Stimulated activated CD8-positive, alpha-beta memory T cell treated with anti-CD3 and anti-CD28 coated beads, Interleukin-7, amount 100 ng/mL, for 24 hours (primary cell): ENCODE measurements at places on chromosomes 6 and 20.

GRCh38 chr6:43966853-43967718 is 160.2 kb downstream of the MRPL14 start:
- DNase-seq = no peak

DNA sequence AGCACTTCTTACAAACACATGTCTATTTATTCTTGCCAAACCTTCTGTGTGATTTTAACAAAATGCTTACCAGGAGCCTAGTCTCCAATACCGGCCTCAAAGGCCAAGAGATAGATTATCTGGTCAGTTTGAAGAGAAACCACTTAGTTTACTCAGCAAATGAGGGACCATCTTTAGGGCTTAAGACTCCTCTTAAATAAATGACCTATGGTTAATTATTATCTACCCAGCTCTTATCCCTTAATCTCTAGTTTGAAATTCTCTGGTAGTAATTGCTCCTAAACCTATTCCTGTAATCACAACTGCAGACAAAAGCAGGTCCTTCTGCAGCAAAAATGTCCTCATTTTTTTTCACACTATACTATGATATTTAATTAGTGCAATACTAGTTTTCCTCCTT is 301.8 kb downstream of the KIF16B start:
- no peak for DNase-seq

DNA sequence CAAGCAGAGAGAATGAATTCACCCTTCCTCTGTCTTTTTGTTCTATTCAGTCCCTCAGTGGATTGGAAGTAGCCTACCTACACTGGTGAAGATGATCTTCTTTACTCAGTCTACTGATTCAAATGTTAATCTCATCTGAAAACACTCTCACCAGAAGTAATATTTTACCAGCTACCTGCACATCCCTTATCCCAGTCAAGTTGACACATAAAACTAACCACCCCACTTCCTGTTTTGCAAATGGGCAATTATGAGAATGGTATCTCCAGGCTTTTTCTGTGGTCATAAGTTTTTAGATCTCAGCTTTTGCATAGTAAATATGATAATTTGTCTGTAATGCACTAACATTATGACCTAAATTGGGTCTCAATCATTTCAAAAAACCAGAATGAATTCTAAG is 228.8 kb upstream of the ECI2 start:
- no peak for DNase-seq

DNA sequence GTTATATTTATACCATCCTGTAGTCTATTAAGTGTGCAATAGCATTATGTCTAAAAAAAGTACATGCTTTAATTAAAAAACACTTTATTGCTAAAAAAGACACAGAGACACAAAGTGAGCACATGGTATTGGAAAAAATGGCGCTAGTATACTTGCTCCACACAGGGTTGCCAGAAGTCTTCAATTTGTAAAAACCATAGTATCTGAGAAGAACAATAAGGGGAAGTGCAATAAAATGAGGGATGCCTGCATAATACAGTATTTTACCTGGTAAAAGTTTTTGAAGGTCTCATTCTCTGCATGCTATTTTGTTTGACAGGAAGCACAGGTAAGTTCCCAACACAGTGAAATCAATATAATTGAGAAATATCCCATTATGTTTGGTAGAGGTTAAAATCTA is 1.6 kb downstream of the NOX3 start:
- no peak for DNase-seq

DNA sequence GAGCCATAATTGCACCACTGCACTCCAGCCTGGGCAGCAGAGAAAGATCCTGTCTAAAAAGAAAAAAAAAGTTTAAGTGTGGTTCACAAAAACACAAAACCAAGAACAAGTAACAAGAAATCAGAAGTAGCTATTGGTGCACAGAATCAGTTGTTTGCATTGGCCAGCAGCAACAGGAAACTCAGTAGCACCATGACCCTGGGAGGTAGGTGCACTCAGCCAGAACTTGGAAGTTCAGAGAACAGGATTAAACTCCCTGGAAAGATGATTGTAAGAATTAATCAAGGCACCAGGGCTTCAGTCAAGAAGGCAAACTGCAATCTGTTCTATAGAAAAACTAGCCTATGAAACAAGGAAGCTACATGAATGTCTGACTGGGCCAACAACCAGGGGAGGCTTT is 267.9 kb downstream of the COL12A1 start:
- DNase-seq = no peak

DNA sequence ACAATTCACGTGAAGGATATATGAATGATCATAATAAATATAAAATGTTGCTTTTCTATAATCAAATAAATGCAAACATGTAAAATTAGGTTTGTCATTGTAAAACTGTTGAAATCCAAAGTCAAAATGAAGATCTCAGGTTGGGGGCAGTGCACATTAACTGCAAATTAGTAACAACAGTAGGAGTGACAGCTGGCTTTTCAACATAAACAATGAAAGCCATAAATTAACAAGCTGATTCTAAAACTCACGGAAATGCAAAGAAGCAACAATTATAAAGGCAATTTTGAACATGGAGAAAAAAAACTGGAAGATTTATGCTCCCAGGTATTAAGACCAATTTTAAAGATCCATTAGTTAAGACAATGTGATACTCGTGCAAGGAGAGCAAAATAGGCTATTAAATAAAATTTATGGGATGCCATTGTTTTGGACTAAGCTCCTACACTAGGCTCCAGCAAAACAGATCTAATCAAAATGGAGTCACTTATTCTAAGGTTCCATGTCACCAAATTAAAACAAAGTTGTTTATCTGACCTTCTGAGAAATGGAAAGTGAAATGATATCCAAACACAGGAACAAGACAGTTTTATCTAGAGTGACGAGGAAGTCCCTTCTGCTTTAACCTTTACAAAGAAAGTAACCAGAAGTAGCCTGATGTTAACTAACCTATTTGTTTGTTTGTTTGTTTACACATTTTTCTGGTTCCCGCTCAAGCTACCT is 770.8 kb downstream of the EPHA7 start:
- no peak for DNase-seq

DNA sequence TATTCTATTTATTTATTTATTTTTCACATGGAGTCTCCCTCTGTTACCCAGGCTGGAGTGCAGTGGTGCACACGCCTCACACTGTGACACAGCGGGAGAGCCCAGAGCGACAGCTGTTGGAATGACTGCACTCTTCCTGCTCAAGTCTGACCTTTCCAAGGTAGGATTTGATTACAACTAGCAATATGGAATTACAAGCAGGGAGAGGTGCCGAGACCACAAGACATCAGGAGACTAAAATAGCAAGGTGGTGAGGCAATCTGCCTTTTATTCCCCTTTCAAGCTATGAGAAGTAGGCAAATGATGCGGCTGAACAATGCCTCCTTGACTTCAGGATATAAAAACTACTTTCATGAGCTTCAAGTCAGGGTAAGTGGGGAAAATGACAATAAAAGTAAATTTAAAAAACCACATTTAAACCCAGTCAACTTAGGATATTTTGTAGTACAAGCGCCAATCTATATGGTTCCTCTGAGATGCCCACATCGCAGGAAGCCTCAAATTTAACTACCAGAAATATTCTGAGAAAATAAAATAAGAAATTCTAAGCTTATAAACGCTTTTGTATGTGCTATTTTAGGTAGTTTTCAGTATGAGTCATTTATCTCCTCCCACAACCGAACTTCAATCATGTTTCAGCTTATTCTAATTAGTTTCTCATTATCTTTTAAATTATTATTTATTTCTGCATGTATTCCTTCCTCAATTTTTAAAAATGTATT is 146.9 kb upstream of the SGK1 start:
- no peak for DNase-seq

DNA sequence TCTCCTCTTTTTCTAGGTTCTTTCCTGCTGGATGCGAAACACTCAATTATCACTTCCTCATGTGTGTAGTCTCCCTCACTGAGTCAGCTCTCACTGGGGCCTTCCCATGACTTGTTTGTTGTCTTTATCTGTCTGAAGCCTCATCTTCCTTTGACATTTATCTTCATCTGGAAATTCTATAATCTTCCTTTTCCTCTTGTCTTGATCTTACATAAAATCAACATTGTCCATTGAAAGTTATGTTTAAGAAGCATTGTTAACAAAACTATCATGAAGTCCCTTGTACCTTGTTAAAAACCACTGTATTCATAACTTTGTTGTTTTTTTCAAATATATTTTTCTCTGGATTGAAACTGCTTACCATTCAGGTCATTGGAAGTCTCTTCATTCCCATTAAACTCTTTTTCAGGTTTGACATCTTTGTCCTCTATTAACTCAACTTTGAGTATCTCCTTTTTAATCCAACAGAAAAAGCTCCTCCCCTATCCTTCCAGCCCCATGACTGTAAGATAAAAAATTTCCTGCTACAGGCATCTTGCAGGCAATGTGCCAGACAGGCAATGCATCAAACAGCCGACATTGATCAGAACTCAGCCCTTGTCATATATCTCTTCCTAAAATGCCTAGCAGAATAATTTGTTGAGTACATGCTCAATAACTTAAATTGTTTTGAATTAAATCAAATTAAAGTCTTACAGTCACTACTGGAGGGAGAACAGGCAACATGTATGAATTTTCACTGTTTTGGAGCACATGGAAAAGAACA is 34.8 kb downstream of the MYLIP start:
- no peak for DNase-seq

- no peak for DNase-seq
Observed at GRCh38 chr6:143267760-143268159, 182.7 kb downstream of the ADAT2 start.

- DNase-seq = no peak
Observed at GRCh38 chr6:42260396-42260888, 42.8 kb upstream of the MRPS10 start.

GRCh38 chr6:57021086-57021720 is 25.3 kb upstream of the KIAA1586 start:
- no peak for DNase-seq

DNA sequence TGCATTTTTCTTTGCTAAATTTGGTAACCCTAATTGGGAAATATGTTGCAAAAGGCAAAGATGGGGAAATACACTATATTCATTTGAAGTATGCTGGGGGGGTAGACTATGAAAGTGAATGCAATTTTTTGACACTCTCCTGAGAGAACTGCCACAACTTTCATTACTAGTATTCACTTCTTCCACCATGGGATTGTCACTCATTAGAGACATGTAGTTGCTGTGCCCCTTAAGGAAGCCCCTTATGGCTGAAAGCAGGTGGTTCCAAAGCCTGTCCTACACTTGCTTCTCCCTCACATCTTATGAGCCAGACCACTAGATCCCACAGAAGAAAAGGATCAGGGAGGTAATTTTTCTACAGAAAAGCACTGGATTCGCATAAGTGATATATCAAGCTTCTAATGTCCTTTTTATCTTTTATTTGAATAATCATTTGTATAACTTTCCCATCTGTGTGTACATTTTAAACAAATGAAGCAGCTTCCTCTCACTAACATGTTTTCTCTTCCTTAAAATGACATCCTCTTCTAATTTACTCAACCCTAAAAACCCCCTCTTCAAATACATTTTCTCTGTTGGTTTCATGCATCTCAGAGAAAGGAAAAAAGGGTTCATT is 83.8 kb downstream of the GCLC start:
- no peak for DNase-seq

GRCh38 chr20:17441745-17442144 is 89.4 kb downstream of the BFSP1 start:
- no peak for DNase-seq

DNA sequence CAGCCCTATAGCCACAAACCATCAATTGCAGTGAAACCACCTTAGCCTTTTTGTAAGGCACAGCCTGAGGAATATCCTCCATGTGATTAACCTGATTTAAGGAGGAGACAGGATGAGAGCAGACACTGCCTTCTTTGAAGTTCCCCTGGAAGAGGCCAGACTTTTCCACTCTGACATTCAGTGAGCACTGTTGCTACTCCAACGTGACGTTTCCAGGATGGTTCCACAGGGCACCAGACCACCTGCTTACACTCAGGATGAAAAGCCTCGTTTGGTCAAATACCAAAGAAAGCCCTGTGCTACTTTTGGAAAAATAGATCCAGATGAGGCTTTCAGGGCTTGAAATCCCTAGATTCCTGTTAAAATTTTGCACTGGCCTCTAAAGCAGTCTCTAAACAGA is 1102.1 kb upstream of the FLRT3 start:
- no peak for DNase-seq

DNA sequence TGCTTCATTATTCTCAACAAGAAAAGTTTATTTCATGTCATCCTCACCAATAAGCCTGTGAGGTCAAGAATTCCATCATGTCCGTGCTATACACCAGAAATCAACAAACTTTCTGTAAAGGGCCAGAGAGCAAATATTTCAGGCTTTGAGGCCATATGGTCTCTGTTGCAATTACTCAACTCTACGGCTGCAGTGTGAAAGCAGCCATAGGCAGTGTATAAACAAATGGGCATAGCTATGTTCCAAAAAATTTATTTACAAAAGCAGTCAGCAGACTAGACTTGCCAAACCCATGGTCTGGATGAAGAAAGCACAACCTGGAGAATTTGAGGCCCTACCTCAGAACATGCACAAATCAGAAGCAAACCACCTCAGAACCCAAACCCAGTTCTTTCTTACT is 118.5 kb downstream of the PCSK2 start:
- DNase-seq = no peak

GRCh38 chr20:57065646-57066045 is 200.8 kb downstream of the BMP7 start:
- no peak for DNase-seq

DNA sequence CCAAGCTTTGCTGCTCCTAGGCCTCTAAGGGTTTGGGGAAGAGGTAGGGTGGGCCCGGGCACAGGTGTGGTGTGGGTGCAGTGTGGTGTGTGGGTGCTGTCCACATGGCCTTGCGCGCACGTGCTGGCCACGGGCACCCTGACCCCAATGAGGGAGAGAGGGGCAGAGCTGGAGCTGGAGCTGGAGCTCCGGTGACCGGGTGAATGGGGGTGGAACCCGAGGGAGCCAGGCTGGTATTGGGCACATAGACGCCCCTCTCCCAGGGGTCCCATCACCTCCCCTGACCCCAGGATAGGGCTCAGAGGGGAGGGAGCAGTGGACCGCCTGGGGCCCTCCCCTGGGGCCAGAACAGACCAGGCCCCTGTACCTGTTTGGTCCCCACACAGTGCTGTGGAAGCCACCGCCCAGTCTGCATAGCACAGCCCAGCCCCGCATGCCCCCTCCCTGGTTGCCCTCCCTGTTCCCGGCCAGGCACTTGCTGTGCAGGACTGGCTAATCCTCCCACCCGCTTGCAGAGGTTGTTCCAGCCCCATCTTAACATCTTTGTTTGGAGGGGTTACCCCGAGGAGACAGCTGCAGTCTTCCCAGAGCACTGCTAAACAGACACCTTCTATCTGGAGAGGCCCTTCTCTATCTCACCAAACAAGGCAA is 984 bp downstream of the ADAM33 start:
- no peak for DNase-seq

DNA sequence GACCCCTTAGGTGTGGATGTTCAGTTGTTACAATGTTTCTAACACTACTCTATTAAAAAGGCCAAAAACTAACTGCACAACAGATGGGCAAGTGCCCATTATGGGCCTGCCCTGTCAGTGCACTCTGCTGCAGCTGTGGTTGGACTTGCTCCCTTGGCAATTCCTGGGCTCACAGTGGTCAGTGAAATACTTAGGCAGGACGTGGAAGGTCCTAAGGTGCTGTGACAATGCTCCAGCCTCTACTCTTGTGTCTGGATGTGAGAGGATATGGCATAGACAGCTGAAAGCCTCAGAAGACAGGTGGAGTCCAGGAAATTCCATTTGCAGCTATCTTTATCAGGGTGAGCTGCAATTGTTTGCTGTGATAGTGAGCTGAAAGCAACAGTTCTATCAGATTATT is 136.5 kb upstream of the OLIG3 start:
- no peak for DNase-seq

GRCh38 chr6:143782481-143782880 is 60.7 kb upstream of the LTV1 start:
- DNase-seq = no peak
